Effector CD8-positive, alpha-beta T cell (primary cell): ENCODE measurements at places on chromosomes 4 and X.

GRCh38 chrX:148049441-148049840 lies 68.3 kb downstream of the FMR1NB start:
- DNase-seq: no peak

GRCh38 chr4:79682801-79683530 lies 274.9 kb upstream of the GK2 start:
- DNase-seq: no peak

GRCh38 chrX:11040996-11041395 lies 70.1 kb upstream of the HCCS start:
- no peak for DNase-seq

- no peak for DNase-seq
Observed at GRCh38 chr4:153705743-153706468, 21.8 kb downstream of the TLR2 start.

DNA sequence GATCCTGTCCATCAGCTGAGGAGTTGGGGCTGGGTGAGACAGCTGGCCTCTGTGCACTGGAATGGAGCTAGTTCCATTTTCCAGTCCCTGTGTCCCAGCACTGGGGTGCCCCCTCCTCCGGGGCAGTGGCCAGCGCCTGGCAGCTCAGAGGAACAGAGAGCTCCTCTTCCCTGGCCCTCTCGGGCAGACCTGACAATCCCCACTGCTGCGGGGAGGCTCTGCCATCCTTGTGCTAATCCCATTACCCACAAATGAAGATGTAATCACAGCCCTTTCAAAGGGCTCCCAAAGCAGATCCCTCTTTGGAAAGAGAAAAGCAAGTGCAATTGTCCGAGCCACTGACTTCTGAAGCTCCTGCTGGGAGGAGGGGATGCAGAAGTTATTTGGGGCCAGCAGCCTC lies 75.1 kb upstream of the MSX1 start:
- no peak for DNase-seq

GRCh38 chrX:631802-632365 lies 1.3 kb downstream of the SHOX start:
- DNase-seq: no peak

DNA sequence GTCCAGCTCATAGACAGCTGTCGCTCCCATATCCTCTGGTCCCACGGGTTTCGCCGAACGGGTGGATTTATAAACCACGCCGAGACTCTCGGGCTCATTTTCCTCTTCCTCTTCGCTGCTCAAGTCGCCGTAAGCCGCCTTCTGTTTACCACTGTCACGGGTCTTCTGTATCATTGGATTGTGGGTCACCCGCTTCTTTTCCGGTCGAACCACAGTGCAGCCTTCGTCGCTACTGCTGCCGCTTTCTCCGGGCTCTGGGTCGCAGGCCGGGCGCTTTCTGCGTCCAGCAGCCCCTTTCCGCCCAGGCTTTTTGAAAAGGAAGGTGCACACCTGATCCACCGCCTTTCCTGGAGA lies 311 bp downstream of the RNF113A start:
- peak; percentile 16 for DNase-seq

DNA sequence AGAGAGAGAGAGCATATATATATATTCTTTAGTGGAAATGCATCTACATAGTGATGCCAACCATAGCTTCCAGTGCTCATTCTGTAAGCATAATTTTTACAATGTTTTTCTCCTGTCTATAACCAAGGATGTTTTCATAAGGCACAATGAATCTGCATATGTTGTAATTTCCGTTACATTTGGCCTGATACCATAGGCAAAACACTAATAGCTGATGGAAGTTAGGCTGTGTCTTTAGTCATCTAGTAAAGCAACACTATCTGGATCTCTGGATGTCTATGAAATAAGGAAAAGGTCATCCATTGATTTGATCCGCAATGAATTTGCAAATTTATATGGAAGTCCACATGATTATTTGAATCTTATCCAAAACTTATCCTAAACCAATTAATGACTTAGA lies 8.1 kb downstream of the PCDH7 start:
- no peak for DNase-seq

- no peak for DNase-seq
Observed at GRCh38 chr4:78424461-78424860, 127.1 kb upstream of the ANXA3 start.

- DNase-seq: no peak
Observed at GRCh38 chrX:1449823-1450149, 2.9 kb downstream of the ASMTL start.

GRCh38 chr4:101977076-101977475 lies 186.5 kb downstream of the BANK1 start:
- no peak for DNase-seq

DNA sequence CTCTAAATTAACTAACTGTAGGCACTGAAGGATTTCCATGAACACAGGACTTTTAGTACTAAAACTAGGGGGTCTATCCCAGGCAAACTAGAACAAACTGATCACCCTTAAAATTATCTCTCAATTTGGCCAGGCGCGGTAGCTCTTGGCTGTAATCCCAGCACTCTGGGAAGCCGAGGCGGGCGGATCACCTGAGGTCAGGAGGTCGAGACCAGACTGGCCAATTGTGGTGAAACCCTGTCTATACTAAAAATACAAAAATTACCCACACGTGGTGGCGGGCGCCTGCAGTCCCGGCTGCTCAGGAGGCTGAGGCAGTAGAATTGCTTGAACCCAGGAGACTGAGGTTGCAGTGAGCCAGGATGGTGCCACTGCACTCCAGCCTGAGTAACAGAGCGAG lies 436.6 kb downstream of the RPA4 start:
- no peak for DNase-seq

DNA sequence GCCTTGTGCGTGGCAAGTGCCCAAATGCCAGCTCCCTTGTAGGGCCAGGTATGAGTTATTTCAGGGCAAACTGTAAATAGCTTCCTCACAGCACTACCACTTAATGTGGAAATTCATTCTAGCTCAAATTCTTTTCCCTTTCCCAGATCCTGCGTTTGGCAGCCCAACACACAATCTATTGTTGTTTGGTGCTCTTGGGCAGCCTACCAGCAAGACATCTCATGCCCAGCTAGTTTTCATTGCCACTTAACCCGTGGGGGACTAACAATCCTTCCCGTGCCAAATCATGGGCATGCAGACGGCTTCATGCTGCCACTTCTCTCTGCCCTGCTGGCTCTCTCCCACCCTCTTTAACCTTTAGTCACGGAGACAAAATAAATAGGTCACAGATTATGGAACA lies 454.2 kb downstream of the GRIA2 start:
- DNase-seq: no peak

DNA sequence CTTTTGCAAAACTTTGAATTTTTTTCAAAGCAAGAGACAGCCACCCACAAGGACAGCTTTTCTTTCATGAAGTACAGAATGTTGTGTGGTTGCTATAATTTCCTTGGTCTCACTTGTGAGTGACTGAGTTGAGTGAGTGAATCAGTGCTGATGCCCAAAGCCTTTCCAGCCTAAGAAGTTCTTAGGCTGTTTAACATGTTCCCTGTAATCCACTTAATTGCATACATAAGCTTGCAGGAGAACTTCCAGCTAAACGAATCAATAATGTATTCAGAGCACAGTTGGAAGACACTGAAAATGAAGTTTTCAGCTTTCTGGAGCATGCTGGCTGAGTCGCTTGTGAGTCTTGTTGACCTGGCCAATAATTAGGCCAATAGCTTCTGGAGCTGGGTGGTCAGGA lies 42.0 kb upstream of the GK2 start:
- DNase-seq: no peak

GRCh38 chr4:38266616-38267015 lies 306.4 kb downstream of the PTTG2 start:
- no peak for DNase-seq

- DNase-seq: no peak
Observed at GRCh38 chrX:69237236-69237635, 72.0 kb upstream of the PJA1 start.
